Fibroblast of villous mesenchyme (primary cell): ENCODE measurements at places on chromosomes 7 and 10. TPM values are rescaled to one million over a fixed set of nuclear protein-coding genes. Genes with fewer than 3 reads are reported as not detected.

DNA sequence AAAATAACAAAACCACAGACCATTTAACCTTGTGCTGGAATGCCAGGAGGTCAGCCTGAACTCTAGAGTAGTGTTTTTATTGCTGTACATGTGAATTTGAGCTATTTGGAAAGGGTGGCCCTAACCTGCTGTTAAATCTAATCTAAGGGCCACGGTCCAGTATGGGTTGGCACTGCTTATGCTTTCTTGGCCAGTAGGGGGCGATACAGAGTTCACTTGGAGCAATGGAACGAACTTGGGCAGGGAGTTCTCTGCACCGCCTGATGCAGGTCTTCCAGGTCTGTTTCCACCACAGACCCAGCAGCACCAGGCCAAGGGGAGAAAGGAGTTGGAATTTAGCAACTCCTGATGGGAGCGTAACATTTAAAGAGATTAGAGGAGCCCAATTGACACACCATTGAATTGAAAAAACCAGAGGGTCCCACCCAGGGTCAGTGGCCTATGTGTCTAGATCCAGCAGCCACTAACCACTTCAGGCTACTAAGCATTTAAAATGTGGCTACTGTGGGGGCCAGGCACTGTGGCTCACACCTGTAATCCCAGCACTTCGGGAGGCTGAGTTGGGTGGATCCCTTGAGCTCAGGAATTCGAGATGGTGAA lies 75.7 kb upstream of the EFCAB10 start:
- DNase-seq: no peak

DNA sequence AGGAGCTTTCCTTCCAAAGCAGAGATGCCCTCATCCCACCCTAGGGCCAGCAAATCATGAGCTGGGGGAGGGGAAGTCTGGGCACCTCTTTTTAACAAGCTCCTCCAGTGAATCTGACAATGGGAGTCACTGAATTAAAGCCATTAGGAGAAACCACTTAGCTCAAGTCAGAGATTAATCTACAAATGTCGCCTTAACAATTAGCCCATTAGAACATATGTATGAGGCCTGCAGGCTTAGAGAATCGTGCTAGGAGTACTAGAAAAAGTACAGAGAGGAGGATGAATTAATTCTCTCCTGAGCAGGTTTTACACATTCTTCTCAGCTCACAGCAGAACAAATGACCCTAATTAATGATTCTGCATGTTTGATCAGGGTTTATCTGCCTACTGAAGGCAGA lies 381.3 kb downstream of the KCNMA1 start:
- no peak for DNase-seq

DNA sequence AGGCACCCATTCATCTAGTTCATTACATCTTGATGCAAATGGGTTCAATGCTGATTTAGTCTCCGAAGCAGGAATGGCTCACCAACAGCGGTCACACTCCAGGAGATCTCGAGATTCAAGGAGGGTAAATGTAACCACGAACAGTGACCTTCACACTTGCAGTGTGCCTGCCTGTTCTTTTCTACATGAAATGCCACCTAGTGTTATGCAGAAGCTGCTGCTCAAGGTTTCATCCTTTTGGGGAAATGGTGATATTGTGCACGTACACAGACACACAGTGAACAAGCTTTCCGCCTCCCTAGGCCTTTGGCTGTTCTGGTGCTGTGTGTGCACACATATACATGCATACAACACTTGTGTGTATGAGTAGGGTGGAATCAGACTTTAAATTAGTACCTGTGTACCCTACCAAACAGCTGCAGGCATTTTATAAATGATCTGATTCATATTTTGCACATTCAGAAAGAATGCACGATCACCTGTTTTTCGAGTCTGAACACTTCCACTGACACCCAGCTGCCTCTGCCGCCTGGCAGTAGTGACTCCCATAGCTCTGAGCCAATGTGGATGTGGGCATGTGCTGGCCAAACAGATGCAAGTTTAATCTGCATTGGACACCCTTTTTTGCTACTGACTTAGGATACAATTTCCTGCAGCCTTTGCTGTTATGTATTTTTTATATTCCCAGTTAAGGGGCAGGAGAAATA lies 100.5 kb downstream of the TACC2 start:
- DNase-seq: no peak

DNA sequence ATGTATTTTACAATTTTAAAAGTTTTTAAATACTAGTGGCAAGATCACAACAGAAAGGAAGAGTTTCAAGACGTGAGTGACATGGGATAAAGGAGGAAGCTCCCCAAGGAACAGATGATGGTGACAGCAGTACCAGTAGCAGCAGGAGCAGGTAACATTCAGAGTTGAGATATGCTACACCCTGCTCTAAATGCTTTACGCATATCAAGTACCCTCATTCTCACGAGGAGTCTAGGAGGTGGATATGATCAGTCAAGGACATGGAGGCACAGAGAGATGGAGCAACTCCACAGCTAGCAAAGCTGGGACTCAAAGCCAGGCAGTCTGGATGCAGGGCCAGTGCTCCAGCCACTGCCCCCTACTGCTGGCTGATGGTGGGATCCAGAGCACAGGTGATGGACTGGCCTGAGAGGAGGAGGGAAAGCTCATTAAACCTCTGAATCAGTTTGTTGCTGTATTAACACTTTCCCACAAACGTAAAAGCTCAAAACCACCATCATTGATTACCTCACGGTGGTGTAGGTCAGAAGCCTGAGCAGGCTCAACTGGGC lies 17.5 kb downstream of the RP9 start:
- DNase-seq: no peak

DNA sequence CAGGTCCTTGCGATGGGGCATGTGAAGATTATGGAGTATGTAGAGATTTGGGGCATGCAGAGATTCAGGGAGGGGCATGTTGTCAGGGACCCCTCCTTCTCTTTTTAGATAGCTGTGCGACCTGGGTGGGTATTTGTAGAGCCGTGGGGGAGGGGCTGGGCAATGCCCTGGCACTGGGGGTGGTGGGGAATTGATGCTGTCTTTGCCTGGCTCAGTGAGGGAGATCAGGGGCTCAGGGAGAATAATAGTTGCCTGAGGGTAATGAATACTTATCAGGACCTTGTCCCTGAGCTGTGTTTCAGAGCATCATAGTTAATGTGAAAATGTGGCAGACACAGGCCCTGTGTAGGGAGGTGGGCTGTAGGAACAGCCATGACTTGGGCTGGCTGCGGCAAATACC lies 3.5 kb downstream of the RAMP3 start:
- DNase-seq: no peak

- DNase-seq: no peak
Measured at GRCh38 chr7:128267595-128267924, 26.5 kb downstream of the LEP start.

GRCh38 chr10:103373544-103373943 lies 5.8 kb downstream of the TAF5 start:
- DNase-seq: no peak

GRCh38 chr10:102316421-102316820 lies 71.1 kb downstream of the GBF1 start:
- no peak for DNase-seq

DNA sequence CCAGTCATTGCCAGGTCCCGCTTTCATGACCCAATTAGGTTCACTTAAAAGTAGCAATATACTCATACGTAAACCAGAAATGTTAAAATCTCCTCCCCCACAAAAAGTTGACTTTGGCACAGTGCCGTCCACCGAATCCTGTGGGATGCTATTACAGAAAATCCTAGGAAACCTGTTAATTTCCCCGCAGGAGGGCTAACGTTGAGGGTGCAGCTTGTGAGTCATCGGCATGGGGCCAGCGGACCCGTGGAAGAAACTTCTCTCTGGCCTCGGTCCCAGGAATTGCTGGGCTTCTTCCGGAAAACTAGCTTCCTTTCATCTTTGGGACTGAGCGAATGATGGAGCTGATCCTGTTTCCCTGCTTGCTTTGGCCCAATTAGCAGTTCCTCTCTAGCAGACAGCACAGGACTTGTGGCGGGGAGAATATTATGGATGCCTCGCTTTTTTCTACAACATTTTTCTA lies 13.5 kb downstream of the CRYGN start:
- peak; percentile 99 for DNase-seq

DNA sequence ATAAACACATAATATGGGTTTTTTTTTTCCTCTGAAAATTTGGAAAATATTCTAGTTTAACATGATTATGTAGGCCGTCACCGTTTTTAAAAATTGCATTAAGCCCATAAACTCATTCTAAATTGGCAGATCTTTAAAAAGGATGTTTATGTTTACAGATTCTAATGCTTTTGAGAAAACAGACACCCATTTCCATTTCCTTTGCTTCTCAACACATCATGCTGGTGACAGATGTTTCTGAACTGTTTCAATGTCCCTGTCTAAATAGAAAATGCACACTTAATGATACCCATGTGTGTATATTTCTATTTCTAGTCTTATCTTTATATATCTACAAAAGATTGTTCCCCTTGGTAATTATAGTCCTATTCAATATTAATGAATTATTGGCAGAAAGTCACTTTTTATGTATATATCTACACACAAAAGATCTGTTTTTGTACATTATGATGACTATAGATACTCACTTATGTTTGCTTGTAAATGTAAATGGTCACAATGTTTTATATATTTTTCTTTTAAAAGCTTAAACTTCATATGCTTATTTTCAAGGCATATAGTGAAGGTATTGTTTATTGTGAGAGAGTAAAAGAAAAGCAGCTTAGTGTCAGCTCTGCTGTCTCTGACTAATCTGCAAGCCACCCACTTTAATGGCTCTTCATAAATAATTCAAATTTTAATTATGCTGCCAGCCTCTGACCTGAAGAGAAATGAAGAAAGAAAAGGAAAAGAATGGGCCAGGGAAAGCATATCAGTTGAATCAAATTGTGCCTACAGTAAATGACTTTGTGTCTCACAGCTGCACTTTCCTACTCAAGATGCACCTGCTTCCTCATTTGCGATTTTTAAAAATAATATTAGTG lies 179.4 kb downstream of the CACNA2D1 start:
- peak; percentile 36 for DNase-seq

- DNase-seq: no peak
Measured at GRCh38 chr7:25952261-25953057, 199.5 kb upstream of the NFE2L3 start.

GRCh38 chr7:46715579-46715978 lies 794.5 kb upstream of the IGFBP3 start:
- peak; percentile 39 for DNase-seq

GRCh38 chr10:89213191-89213808 lies 6.2 kb upstream of the CH25H start:
- peak; percentile 58 for DNase-seq

DNA sequence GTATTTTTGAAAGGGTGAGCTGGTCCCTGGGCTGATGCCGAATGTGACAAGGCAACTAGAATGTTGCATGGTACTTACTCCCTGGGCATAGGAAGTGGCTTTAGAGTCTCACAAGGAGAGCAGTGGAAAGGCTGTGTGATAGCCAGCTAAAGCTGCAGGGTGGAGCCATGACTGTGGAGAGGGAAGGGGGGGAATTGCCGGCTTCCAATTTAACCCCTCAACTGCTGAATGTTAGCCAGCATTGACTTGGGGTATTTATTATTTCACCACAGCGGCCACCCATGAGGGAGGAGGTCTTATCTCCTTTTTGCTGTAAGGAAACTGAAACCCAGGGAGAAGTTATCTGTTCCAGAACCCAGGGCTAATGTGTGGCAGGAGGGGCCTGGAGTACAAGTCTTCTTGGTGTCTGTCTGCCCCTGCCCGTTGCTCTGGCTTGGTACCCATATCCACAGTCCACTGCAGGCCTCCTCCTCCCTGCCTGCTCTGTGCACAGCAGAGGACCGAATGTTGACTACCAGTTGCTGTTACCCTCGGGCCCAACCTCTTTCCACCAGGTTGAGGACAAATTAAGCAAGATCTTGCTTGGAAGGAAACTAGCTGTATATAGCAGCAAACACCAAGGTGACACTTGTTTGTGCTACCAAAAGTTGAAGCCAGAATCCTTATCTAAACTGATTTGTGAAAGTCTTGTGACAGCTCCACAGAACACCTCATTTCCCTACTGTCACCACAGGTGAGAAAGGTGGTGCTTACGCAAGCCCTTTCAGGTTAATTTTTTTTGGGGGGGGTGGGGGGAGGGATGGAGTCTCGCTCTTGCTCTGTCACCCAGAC lies 37.6 kb downstream of the WBP1L start:
- DNase-seq: peak; percentile 72

DNA sequence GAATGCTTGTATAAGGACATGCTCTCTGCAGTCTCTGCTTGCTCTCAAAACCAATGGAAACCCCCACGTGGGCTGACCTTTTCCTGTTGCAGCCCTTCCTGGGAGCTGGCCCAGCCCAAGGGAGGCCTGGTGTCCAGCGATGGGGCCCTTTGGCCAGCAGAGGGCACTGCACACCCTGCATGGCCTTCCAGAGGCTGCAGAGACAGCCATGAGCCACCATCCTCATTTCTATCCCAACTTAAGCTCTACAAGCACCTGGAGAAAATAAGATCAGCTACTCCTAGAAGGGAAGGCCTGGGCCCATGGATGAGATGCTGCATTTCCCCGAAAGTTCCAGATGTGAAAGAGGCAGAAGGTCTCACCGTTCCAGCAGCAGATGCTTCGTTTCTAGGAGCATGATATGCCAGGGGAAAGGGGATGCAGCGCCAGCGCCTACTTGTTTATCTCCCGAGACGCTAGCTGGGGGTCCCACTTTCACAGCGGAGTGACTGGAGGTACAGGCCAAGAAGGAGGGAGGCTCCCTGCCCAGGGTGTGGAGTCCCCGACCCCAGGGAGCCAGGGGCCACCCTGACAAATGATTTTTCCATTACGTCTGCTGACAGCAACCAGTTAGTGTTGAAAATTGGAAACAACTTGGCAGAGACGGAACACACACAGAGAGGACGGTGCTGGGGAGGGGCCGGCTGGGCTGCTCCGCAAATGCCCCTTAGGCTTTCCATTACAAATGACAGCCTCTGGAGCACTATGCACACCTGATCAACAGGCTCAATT lies 106.4 kb downstream of the ZRANB1 start:
- peak; percentile 90 for DNase-seq

GRCh38 chr7:126686474-126686873 lies 566.3 kb downstream of the GRM8 start:
- DNase-seq: no peak

- DNase-seq: no peak
Measured at GRCh38 chr7:157990881-157991250, 596.8 kb downstream of the PTPRN2 start.

GRCh38 chr7:133846203-133846945 lies 280.8 kb upstream of the LRGUK start:
- no peak for DNase-seq

- no peak for DNase-seq
Measured at GRCh38 chr10:110212119-110213006, 5.0 kb downstream of the MXI1 start.

GRCh38 chr10:125549653-125550052 lies 133.3 kb downstream of the TEX36 start:
- no peak for DNase-seq

GRCh38 chr10:7196284-7196683 lies 214.6 kb downstream of the SFMBT2 start:
- no peak for DNase-seq

IFIT1B gene
- total RNA-seq: under 0.01 TPM in 1 of 2 replicates, not detected in the other

SPDYE5 gene
- total RNA-seq: not detected in 2 replicates

ELN gene
- under 0.01 and 0.64 TPM in 2 replicates for total RNA-seq

NCF1 gene
- under 0.01 TPM in 1 of 2 replicates, not detected in the other for total RNA-seq

TMEM184A gene
- 0.64 and 0.86 TPM in 2 replicates for total RNA-seq

FAM20C gene
- total RNA-seq: 16.8 and 33.2 TPM in 2 replicates

EPDR1 gene
- total RNA-seq: 11.0 and 28.1 TPM in 2 replicates

FRMPD2 gene
- total RNA-seq: under 0.01 TPM in 2 replicates
